ENCODE measurements at places on chromosomes 5 and 9.

GRCh38 chr5:81249240-81249639 is 16.1 kb downstream of the CKMT2 start:
- DNase-seq, result no peak

GRCh38 chr5:135434591-135435466 is 12.3 kb downstream of the DCANP1 start:
- peak; percentile 41 for DNase-seq

DNA sequence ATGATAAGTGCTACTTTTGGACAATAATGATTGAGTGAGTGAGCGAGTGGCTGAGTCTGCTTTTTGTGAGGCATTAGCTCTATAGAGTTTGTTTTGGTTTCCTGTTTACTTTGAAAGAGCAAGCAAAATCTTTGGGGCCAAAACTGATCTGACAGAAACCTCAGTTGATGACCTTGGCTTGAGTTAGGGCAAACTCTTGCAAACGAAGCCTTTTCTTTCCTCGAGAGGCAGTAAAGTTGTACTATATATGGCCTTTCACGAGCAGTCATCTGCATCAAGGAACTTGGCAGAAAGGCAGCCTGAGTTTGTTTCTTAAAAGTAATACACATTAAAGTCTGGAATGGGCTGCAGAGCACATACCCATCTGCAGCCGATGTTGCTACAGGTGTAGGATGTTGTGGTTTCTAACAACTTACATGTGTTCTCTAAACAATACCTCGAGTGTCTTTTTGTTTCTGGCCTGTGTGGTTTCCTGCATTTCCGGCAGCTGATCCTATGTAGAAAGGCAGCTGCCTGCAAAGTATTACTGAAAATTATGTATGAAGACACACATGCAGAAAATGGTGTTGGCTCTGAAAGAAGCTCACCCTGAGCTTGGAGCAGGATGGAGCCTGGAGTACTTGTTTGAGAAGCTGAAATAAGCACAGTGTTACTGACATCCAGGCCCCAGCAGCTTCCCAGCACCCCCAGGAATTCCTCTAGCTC is 60.8 kb downstream of the FOXD1 start:
- DNase-seq, result no peak

GRCh38 chr5:87266914-87267573 is 639 bp upstream of the RASA1 start:
- DNase-seq, result no peak

GRCh38 chr5:40395251-40395650 is 284.5 kb upstream of the PTGER4 start:
- DNase-seq, result no peak

DNA sequence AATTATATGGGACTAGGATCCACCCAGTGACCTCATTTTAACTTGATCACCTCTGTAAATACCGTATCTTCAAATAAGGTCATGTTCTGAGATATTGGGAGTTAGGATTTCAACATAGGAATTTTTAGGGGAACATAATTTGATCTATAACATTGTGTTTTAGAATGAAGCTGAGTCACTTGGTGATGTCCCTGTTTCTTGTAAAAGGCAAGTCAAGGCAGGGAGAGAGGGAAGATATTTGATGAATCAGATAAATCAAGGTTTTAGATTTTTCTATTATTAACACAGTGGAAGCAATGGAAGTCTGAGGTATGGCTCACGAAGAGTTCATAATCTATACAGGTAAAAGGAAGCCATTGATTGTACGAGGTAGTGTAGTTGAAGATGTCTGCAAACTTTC is 11.8 kb upstream of the GPR151 start:
- no peak for DNase-seq

DNA sequence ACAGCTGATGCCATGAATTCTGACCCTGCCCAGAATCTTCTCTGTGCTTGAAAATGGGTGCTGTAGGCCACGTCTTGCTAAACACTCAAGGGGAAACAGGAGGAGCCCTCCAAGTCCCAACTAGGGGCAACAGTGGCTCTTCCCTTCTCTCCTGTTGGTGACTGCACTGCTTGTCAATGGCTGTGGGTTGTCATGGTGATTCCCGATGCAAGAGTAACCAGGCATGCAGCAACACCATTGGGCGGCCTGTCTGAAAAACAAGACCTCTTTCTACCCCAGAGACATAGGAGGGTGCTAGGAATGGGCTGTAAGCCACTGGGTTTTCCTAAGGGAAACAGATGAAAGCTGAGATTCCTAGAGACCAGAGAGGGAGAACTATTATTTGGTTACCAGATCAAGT is 201.7 kb upstream of the PANK3 start:
- no peak for DNase-seq

- DNase-seq, result no peak
Measured at GRCh38 chr5:58380655-58381054, 79.2 kb downstream of the PLK2 start.

GRCh38 chr9:125446561-125447094 is 185.0 kb downstream of the GAPVD1 start:
- DNase-seq, result no peak

DNA sequence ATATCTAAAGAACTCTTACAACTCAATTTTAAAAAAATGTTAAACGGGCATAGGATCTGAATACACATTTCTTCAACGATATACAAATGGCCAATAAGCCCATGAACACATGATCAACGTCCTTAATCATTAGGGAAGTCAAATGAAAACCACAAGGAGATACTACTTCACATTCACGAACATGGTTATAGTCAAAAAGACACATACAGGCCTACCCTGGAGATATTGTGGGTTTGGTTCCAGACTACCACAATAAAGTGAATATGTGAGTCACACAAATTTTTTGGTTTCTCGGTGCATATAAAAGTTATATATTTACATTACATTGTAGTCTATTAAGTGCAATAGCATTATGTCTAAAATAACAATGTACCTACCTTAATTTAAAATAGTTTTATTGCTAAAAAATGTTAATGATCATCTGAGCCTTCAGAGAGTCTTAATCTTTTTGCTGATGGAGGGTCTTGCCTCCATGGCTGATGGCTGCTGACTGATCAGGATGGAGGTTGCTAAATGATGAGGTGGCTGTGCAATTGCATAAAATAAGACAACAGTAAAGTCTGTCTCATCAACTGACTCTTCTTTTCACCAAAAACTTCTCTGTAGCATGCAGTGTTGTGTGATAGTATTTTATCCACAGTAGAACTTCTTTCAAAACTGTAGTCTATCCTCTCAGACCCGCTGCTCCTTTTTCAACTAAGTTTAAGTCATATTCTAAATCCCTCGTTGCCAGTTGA is 15.1 kb downstream of the AK3 start:
- no peak for DNase-seq

GRCh38 chr5:82019342-82020138 is 47.7 kb downstream of the ATG10 start:
- no peak for DNase-seq

DNA sequence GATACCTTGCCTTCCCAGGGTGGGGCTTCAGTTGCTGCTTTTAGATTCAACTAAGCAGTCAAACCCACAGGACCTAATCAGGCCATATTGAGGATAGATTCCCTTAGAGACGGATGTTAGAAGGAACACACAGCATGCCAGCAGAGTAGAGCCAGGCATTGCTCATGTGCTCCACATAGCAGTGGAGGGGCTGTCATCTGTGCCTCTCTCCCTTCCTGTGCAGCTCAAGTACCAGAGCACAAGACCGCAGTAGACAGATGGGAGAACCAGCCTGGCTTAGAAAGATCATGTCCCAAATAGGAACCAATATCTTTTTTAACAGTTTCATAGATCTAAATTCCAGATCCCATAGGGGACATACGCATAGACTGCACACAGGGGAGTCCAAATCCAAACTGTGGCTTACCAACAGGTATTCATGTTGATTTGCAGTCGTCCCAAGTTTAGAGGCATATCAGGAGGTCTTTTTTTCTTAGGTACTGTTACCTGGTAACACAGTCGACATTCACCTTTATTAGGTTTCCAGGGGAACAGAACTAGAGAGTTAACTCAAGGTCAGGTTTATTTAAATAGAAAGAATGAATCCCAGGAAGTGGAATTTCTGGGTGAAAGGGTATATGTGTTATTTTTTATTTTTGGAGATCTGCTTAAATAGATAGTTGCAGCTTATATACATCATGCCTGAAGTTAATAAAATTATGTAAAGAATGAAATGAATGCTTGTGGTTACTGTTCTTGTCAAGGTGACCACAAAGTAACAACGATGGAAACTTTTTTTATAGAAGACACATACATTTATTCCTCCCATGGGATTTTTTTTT is 43.5 kb upstream of the PCAT7 start:
- no peak for DNase-seq

- DNase-seq, result no peak
Measured at GRCh38 chr9:136077491-136077890, 17.6 kb downstream of the NACC2 start.

DNA sequence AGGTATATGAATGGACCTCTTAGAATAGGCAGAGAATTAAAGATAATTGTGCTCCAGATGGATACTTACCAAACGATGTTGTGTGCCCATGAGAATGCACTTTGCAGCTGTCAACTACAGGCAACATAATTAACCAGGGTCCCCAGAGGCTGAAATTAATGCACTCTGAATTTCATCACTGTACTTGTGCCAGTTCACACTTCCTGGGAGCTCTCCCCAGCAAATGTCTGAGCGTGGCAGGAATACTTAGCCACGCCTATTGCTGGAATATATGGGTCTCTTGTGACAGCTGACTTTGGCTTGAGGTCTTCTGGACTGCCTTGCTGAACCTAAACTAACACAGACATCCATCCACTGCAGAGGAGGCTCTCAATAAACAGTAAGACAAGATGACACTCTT is 11.9 kb upstream of the C1QTNF2 start:
- DNase-seq, result no peak

DNA sequence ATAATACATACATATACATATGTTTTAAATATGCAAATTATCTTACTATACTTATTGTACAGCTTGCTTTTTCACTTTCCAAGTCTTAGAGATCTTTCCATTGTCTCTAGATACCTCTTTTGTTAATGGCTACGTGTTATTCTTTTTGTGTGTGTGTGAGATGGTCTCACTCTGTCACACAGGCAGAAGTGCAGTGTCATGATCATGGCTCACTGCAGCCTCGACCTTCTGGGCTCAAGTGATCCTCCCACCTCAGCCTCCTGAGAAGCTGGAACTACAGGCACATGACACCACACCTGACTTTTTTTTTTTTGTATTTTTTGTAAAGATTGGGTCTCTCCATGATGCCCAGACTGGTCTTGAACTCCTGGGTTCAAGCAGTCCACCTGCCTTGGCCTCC is 2.8 kb downstream of the OSMR start:
- DNase-seq, result no peak

DNA sequence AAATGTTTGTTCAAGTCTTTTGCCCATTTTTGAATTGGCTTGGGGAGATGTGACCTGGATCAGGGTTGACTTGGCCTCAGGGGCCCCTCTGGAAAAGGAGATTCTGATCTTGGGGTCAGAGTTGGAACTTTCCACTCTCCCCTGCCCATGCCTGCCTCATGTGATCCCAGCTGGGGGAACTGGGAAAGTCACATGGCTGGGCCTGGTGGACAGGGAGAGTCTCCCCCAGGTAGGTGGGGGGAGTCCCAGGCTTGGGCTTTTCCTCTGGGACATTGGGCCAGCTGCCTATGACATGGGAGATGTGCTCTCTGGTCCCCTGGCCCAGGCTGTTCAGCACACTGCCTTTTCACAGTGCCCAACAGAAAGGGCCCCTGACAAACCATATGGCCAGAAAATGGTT is 60.7 kb downstream of the NDST1 start:
- DNase-seq, result peak; percentile 28

GRCh38 chr9:133986774-133987445 is 5.2 kb downstream of the VAV2 start:
- no peak for DNase-seq

- DNase-seq, result no peak
Measured at GRCh38 chr9:129549684-129550083, 71.2 kb downstream of the C9orf50 start.

DNA sequence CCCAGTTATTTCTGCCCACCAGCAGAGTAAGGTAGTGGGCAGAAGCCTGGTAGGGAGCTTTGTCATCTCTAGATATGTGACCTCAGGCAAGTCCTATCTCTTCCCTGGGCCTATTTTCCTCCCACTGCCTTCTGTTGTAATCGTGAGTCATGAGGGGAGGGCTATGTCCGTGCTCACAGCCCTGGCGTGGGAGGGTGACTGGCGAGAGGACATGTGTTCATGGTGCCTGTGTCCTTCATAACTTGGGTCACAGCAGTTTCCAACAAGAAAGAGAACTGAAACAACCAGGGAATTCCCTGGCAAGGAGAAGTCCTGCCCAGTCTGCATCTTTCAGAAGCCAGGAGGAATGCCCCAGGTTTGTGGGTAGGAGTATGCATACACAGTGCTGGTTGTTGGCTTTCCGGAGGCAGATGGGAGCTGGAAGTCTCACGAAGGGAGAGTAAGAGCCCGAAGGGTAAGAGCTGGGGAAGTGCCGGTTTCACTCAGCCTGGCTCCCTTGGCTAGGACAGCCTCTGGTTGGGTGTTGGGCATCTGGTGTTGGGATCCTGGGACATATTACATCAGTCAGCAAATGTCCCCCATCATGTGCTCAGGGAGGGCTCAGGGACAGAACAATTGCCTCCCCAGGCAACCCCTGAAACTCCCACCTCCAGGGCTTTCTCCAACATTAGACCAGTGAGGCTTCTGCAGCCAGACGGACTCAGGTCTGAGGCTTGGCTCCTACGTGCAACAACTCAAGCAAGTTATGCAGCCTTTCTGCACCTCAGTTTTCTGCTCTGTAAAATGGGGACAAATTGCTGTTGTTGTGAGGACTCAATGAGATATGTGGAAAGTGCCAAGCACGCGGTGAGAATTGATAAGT is 4.3 kb upstream of the TIFAB start:
- DNase-seq, result no peak

DNA sequence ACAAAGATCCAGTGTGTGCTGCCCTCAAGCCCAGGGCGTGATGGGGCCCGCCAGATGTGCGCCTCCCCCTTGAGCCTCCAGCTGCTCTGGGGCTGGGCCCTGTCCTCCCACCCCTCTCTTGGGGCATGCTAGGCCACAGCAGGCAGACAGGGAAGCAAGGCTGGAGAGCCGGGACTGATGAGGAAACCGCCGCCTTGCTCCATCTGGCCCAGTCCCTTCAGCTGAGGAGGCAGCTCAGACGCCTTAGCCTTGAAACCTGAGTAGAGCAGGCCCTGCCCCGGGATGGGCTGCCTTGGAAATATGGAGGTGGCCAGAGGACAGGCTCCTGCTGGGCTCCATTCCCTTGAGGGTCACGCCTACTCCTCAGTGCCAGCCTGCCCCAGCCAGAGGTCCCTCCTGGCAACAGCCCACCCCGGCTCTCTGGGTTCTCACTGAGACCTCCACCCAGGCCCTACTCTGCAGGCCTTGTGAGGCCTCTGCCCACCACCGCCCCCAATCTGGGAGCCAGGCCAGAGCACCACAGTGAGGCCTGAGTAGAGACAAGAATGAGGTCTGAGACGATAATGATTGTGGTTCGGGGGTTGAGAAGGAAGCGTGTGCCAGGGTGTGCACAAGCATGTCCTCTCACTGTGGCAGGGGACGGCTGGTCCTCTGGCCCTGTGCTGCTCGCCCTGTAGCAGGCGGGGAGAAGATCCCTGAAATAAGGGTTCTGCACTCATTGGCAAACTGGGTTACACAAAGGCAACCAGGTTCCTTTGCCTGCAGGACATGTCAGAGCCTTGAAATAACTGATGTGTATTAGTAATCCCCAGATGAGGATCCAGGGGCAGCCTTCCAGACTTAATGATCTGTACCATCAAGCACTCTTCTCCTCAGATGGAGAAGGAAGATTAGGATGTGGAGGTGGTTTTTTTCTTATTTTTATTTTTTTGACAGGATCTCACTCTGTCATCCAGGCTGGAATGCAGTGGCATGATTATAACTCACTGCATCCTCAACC is 30.9 kb downstream of the CXXC5 start:
- no peak for DNase-seq

- DNase-seq, result no peak
Measured at GRCh38 chr5:137352095-137352494, 147.0 kb downstream of the SPOCK1 start.

- no peak for DNase-seq
Measured at GRCh38 chr5:54159153-54159892, 151.1 kb downstream of the ARL15 start.
